Fibroblast of skin of right biceps (primary cell): ENCODE measurements at places on chromosomes 4 and X.

GRCh38 chrX:44778254-44778653, 65.6 kb upstream of the DUSP21 start:
- no peak for DNase-seq

- no peak for DNase-seq
These were observed 1.8 kb downstream of the ZIC3 start for GRCh38 chrX:137567682-137568232.

- DNase-seq: peak; percentile 32
These were observed 52.4 kb upstream of the TSPAN5 start for GRCh38 chr4:98710831-98711230.

- no peak for DNase-seq
These were observed 27.4 kb downstream of the TAF7L start for GRCh38 chrX:101263766-101264165.

DNA sequence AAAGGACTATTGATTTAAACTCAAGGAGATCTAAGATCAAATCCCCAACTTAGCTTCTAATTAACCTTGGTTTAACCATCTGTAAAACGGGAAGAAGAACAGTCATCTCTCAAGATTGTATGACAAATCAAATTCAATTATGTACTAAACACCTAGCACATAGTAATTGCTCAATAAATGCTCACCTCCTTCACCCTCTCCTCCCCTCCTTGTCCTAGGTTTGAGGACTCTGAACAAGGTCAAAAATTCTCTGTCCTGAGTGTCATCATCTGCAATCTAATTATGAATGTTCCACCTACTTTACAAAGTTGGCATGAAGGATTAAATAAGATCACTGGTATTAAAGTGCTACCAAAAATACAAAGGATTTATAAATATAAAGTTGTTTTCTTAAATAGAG, 320.1 kb upstream of the PPARGC1A start:
- no peak for DNase-seq

DNA sequence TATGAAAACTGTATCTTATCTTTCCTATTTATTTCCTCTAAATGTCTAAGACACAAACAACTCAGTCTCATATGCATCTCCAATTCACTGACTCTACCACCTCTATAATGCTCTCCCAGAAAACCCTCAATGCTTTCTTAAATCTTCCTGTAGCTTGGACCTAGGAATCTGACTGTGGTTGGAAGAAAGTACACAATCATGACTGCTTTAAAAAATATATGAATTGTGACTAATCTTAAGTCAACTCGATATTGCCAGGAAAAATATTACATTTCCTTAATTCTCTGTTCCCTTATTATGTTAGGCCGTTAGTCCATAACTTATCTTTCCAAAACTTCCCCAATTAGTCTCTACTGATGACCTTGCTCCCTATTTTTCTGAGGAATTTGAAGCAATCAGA, 87.0 kb downstream of the SPCS3 start:
- DNase-seq: peak; percentile 57

- no peak for DNase-seq
These were observed 19.1 kb upstream of the KIAA0232 start for GRCh38 chr4:6763330-6763851.

GRCh38 chrX:116806288-116806802, 343.6 kb upstream of the CT83 start:
- no peak for DNase-seq

DNA sequence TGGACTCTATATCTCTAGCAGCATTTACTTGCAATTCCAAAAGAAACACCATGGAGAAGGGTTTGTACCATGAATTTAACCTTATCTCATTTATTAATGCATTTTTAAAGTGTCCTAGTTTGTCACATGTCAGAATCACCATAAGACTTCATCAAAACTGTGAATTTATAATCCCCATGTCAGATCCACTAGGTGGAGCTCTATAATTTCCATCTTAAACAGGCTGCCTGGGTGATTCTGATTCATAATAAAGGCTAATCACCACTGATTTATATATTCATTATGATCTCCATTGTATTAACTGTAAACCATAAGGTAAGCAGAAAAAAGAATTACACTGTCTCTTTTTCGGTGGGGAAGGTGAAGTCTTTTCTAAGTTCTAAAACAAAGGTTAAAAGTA, 4.0 kb downstream of the TCEAL2 start:
- DNase-seq: peak; percentile 0

DNA sequence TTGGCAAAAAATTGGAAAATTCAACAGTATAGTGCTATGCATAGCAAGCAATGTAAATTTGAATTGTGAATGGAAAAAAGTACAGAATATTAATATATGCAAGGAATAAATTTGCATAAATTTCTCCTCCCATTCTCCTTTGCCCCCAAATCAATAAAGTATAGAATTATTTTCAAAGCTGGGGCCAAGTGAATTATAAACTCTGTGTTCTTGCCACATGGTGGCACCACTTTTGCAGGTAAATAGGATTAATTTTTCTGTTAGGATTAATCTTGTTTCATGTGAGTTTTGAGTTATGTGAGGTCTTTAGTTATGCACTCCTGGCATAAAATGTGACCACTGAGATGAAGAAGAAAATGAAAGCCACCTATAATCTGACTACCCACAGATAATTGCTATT, 19.9 kb downstream of the COPS4 start:
- peak; percentile 14 for DNase-seq

DNA sequence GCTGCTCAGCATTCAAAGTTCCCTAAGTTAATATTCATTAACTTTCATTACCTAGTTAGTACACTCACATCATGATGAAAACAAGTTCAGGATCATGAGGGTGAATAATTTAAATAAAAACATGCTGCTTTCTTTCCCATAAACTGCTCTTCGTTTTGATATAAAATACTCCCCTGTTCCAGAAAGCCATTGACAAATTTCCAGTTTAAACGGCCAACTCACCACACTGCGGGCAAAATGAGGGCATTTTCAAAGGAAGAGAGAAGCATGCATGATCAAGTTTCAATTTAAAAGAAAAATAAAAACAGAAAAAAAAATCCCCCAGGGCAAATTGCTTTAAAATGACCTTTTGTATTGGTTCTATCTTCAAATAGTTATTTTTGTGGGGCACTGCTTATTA, 69.6 kb downstream of the EPHA5 start:
- no peak for DNase-seq

- peak; percentile 95 for DNase-seq
These were observed at the start of gene UCHL1 for GRCh38 chr4:41256740-41257256. TSS of gene UCHL1 (plus strand) at chr4:41256928. CDS start at chr4:41256977, 49 bp downstream.

GRCh38 chr4:90184560-90184959, 57.4 kb downstream of the CCSER1 start:
- DNase-seq: no peak

DNA sequence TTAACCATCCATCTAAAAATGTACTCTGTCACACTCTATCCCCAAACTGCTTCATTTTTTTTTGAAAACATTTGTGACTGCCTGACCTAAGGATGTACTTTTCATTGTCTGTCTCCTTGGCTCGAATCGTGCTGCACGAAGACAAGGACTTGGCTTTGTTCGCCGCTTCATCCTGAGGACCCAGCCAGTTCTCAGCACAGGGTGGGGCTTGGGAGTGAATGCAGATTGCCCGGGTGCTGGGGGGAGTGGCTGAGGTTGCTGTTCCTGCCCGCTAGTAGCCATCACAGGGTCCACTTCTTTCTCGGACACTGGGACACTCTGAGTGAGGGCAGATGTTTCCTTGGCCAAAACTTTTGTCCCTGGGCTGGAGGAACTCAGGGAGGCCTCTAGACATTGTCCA, 70.1 kb upstream of the CLCN4 start:
- DNase-seq: no peak

DNA sequence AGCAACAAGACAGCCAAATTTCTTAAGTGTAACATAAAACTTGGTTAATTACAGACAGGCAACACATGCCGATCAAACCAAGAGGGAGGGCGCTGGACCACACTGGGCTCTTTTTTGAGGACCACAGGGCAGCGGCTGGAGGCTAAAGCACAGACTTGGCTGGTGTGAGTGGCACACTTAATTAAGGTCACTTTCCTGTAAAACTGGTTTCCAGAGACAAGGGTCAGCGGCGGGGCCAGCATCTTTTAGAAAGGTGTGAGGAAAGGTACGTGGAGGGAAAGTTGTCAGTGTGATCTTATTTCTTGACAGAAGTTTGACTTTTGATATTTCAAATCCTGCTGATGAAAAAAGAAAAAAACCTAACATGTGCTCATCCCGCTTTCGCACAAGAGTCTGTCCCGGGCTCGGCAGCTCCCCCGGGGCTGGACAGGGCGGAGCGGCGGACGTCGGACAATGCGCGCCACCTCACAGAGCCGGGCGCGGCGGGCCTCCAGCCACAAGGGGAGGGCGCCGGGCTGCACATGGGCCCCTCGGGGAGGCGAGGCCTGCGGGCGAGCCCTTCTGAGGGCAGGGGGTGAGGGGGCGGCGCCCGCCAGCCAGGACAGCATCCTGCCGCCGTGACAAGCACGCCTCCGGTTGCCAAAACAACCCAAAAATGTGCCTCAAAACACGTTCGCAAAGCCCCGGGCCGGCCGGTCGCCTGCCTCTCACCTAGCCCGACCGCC, 660 bp upstream of the HSPA4L start:
- DNase-seq: peak; percentile 45

GRCh38 chrX:71128915-71129765, 10.7 kb downstream of the MED12 start:
- peak; percentile 41 for DNase-seq

DNA sequence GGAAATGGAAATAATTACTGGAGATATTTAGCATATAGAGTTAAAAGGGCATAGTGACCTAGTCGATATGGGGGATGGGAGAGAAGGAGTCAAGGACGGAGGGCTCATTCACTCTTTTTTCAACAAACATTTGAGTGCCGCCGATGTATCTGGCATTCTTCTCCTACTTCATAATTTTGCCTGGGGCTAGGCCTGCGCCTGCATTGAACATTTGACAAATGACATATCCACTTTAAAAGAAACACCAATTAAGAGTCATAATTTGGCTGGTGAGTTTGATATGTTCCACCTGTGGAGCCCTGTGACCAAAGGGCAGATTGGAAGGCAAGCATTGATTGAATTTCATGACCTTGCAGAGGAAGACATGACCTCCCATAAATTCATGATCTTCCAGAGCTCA, 2.6 kb upstream of the GPC3 start:
- DNase-seq: no peak

- DNase-seq: no peak
These were observed 159.2 kb downstream of the ADGRL3 start for GRCh38 chr4:61359301-61359700.

GRCh38 chrX:8607326-8607725, 124.6 kb downstream of the ANOS1 start:
- DNase-seq: peak; percentile 13

GRCh38 chr4:60396341-60397049, 803.6 kb upstream of the ADGRL3 start:
- DNase-seq: peak; percentile 8

GRCh38 chrX:13463608-13464007, 105.8 kb upstream of the EGFL6 start:
- peak; percentile 96 for DNase-seq

GRCh38 chr4:139537292-139537691, 18.7 kb downstream of the SETD7 start:
- DNase-seq: no peak

GRCh38 chr4:88629826-88630225, 37.5 kb downstream of the HERC3 start:
- DNase-seq: peak; percentile 34

DNA sequence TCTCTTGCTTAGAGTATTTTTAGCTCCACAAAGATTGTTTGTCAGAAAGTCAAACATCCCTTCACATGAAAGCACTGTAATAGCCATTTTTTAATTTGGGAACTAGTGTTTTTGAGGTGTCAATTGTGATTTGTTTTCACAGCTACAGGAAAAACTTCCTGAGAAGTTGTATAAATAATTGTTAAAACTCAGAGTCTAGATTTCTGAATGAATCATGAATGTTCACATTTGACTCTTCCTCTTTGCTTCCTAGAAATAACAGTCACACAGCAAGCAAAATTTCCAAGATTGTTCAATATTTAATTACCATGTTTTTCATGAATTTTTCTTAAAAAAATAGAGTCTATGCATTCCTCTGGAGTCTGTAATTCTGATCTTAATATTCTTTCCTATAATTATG, 156.9 kb upstream of the SLC7A11 start:
- no peak for DNase-seq

DNA sequence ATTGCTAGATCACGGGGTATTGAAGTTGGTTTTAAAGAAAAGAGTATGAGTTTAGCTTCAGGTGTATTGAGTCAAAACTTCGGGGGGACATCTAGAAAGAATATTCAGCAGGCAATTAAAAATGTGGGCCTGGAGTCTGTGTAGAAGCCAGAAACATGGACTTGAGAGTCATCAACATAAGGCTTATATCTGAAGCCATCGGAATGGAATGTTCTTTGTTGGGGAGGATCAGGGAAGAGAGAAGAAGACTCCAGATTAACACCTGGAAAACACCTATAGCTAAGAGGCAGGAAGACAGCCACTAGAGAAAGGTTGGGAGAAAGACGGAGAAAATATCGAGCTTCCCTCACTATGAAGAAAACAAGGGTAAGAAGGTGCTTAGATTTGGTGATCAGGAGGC, 69.5 kb downstream of the BEND2 start:
- DNase-seq: no peak

- DNase-seq: no peak
These were observed 76.7 kb upstream of the PLAC1 start for GRCh38 chrX:134735015-134735414.

DNA sequence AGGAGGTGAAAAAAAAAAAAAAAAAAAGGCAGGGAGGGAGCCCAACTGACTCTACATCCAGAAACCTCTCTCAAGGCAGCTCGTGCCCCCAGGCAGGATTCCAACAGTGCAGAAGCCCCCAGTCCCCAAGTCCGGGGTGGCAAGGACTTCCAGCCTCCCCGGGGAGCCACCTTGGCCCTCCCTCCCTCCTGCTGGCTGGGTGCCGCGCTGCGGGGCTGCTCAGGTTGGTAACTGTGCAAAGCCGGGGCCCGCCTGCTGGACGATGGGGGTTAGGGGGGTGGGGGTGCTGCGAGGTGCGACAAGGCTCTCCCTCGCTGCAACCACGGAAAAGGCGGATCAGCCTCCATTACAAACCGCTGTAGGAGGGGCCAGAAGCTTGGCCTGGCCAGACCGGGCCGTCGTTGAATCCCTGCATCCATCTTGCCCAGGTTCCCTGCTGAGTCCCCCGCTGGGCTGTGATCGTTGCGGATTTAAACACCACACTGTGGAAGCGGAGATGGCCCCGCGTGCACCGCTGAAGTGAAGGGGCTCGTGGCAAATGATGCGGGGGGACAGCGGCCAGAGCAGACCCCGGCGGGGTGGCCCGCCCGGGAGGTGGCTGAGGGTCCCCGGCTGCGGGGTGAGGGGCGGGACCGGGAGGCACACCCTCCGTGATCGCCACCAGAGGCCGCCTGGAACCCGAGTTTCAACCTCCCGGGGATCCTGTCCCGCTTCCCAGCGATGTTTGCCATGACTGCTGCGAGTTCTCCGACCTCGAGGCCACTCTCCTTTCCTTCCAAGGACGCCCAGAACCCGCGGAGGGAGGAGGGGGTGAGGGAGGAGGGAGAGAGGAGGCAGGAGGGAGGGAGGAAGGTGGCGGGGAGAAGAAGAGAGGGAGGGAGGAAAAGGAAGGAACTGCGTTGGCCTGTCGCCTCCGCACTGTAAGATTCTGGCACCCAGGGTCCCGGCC, 58.0 kb upstream of the DDX3X start:
- DNase-seq: peak; percentile 60

GRCh38 chrX:20596856-20597255, 330.1 kb upstream of the RPS6KA3 start:
- no peak for DNase-seq
